ENCODE measurements at places on chromosomes 6 and 20.
A peak's percentile ranks its signal among the peaks of the same experiment; 100 is the strongest.

GRCh38 chr6:160071805-160072690, 49.6 kb upstream of the SLC22A1 start:
- no peak for DNase-seq

DNA sequence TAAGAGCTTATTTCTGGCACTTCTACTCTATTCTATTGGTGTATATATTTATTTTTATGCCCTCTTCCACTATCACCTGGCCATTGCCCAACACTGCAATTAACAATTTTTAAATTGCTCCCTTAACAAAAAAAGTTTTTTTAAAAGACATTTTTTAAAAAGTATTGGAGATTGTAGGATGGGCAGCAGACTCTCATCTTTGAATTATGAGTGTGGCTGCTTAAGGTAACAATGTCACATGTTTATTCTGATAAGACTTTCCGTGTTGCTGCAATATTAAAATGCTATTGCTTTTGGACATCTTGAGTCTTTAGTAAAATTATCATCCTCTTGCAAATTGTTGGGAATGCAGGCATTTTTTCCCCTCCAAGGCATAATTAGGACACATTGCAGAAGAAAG, 31.4 kb downstream of the SMOC2 start:
- no peak for DNase-seq

DNA sequence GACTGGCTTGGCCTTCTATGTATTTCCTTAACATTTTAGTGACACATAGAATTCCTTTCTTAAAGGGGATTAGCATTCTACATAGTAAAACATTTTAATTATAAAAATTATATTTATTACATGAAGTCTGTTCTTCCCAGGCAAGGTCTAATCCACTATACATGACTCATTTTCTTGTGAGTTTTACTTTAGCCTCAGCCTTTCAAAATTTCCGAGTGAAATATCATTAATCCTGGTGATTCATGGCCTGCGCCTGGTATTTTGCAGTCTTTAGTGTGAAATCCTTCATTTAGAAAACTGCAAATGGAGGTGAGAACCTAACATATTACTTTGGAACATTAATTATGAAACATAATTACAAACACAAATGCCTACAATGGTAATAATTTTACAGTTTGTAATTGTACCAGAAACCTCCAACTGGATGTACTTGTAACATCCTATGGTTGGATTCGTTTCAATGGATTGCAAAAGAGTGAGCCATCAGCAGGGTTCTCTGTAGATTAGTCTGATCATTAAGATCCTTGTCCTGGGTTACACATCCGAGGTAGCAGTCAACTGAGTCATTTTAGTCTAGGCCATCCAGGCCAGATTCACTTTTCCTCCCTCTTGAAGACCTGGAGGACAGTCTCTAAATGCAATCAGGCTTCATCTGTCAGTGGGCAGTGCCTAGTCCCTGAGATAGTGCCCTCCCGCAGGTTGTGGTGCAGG, 272.0 kb downstream of the PACRG start:
- DNase-seq, result no peak

DNA sequence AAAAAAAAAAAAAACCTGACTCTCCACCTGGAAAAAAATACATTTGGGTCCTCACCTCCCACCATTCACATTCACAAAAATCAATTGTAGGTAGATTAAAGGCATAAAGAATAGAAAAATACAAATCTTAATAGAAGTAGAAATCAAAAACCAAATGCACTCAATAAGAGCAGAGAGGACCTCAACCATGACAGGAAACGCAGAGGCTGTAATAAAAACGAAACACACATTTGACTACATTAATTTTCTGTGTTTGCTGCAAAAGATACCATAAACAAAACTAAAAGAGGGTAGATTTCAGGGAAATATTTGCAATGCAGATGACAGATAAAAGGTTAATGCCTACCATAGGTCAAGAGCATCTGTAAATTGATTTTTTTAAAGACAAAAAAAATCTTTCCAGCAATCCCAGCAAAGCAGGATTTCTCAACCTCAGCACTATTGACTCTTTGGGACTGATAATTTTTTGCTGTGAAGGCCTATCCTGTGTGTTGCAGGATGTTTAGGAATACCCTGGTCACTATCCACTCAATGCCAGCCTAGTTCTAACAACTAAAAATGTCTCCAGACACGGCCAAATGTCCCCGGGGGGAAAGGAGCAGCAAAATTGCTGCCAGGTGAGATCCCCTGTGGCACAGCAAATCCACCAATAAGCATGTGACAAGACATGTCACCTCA, 9.1 kb downstream of the ETV7 start:
- DNase-seq, result no peak

DNA sequence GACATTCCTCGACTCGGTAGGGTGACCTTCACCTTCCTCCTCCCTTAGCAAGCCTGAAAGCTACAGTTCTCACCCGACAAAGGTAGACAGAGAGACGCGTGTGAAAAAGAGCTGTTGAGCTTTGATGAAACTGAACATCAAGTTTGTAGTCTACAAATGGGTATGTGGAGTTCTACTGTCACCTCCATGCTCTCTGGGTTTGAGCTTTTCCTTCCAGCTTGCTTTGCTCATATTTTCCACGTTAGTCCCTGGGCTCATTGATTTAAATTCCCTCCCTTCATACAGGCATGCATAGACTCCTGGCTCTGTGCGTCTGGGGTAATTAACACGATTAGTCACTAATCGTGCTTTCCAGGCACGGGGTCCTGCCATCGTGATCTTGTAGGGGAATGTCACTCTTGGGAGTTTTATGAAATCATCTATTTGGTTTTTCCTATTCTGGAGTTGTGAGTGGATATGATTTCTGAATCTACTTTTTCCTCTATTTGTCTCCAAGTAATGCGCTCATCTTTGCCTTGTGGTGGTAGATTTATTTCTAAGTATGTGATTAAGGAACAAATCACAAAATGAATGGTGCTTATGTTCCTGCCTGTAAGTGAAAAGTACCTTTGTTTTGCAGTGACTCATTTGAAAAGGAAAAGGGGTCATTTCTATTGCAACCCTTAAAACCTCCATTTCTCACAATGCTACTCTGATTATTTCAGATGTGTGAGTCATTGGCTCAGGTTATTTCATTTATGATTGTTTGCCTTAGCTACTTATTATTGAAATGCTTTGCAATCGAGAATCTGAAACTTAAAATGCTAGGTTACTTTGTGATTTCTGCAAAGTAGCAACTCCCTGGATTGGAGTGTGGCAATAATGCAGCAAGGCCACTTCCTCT, 154.6 kb downstream of the ZDHHC14 start:
- peak; percentile 45 for DNase-seq

DNA sequence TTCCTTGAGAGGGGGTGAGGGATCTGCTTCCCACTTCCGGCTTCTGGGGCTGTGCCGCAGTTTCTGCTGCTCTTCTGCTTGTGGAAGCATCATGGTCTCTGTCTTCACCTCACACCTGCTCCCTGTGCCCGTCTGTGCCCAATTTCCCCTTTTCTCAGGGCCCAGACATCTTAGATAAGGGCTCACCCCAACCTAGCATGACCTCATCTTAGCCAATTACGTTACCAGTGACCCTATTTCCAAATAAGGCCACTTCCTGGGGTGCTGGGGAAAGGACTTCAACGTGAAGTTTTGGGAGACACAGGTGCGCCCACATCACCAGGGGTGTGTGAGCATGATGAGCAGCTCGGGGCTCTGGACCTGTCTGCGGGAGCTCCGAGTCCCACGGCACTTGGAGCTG, 20.7 kb upstream of the RBBP8NL start:
- no peak for DNase-seq

DNA sequence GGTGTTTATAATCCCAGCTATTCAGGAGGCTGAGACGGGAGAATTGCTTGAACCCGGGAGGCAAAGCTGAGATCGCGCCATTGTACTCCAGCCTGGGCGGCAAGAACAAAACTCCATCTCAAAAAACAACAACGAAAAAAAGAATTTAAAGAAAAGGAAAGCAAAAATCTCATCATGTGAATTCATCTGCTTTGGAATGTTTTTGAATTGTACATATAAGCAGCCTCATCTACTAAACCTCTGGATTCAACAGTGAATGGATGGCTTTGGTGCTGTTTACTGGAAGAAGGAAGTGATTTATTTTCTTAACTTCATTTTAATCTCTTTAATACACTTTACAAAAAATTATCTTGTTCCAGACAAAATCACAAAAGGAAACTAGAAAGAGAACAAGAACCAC, 51.8 kb upstream of the PNRC1 start:
- DNase-seq, result no peak

GRCh38 chr6:120632975-120633374, 701.3 kb downstream of the TBC1D32 start:
- no peak for DNase-seq

DNA sequence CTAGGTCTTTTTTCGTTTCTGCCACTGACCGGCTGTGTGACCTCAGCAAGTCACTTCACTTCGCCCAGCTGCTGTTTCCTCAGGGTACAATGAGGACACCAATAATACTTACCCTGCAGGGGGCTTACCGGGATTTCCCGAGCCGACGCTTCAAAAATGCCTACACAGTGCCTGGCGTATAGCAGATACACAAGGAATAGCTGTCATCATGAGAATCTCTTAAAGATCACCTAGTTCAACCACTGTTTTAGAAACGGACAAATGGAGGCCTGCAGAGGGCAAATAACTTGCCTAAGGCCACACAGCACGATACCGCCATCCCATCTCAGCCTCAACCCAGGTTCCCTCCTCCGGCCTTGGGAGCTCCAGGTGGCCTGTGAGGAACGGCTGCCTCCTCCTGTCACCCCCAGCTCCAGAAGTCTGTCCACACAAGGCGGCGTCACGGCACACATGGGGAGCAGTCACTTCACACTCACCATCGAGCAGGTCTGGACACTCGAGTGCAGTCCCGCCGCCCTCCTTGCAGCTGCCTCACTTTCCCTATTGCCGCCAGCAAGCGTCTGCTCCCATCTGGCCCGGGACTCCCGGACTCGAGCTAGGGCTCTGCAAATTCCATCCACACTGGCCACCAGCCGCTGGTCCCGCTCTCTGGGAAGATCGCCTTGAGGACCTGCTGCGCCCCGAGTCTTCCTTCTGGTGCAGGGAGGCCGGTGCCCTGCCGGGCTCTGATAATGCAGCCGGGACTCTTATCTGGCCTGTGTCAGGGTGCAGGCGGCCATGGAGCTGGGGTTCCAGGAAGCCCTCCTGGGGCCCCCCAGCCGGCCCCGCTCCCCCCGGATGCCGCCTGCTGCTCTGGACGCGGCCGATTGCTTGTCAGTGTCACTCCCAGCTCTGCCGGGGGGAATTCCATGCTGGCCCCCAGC, at the start of gene RIPOR3:
Gene RIPOR3, minus strand, starts transcription at position 893 of the 923 bp plus-strand sequence. Its CDS starts 414 bp downstream, at position 479.
- no peak for DNase-seq

GRCh38 chr6:111580826-111581505, 24.7 kb downstream of the TRAF3IP2 start:
- DNase-seq, result no peak

DNA sequence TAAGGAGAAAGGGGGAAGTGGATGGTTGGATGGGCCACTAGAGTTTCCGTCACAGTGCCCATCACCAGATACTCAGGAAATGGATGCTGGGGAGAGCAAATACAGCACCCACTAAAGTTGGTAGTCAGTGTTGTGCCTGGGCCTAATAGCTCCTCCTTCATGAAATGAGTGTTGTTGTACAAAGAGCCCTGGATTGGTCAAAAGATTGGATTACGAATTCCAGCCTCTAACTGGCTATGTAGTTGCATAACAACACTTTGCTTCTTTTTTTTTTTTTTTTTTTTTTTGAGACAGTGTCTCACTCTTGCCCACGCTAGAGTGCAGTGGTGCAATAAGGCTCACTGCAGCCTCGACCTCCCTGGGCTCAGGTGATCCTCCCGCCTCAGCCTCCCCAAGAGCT, 27.4 kb downstream of the KCNG1 start:
- no peak for DNase-seq

GRCh38 chr20:48648482-48649051, 179.2 kb downstream of the PREX1 start:
- no peak for DNase-seq

DNA sequence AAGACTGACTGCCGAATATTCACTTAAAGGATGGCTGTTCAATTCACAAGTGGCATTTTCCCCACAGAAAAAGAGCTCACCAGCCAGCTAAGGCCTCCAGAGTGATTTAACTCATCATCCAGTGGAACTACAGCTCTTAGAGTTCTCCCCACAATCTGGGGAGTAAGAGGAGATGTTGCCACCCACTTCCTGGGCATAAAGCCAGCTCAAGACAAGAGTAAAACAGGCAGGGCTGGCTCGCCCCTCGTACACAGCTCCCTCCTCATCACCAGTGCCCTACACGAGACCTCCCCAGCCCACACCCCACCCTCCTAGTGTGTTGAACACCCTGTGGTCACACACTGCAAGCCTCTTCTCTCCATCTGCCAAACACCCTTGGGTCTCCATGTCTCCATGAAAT, 47.2 kb upstream of the IPCEF1 start:
- DNase-seq, result no peak

- no peak for DNase-seq
Measured at GRCh38 chr6:134424165-134424797, 106.4 kb upstream of the SGK1 start.

GRCh38 chr20:20207291-20207690, 155.0 kb downstream of the CFAP61 start:
- DNase-seq, result no peak

DNA sequence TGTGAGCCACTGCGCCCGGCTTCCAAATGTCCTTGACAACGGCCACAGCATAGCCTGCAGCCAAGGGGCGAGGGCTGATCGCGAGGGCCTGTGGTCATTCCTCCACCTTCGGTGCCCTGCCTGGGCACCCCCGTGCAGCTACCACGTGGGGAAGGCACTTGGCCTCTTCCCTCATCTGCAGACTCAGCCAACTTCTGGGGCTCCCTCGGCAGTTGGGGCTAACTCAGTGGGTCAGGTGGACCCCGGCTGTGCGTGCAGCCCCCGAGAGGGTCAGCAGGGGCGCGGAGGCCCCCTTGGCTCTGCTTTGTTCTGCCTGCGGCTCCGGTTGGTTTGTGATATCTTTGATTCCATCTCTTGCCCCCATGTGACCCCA, 52.9 kb upstream of the BHLHE23 start:
- no peak for DNase-seq

DNA sequence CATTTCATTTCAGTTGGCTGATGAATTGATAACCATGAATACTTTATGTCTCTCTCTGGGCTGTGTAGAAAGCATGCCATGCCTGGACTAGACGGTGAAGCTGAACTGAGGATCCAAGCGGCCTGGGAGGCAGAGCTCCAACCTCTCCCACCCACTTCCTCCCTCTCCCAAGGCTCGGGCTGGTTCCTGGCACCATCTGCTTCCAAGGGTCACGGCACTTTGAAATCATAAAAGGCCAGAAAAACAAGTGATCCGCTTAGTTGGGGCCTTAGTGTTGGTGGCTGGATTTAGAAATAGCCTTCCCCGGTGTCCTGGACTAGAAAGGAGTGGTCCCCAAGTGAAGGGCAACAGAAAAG, 202.4 kb upstream of the PMEPA1 start:
- no peak for DNase-seq

- peak; percentile 62 for DNase-seq
Measured at GRCh38 chr6:135675862-135676261, 175.6 kb upstream of the PDE7B start.

GRCh38 chr20:63946986-63947637, 9.1 kb downstream of the UCKL1 start:
- no peak for DNase-seq

GRCh38 chr6:76840041-76840745, 623.1 kb downstream of the HTR1B start:
- DNase-seq, result no peak

GRCh38 chr20:14888134-14888533, 550.7 kb upstream of the FLRT3 start:
- no peak for DNase-seq

GRCh38 chr20:35166242-35166830, 5.5 kb upstream of the PROCR start:
- DNase-seq, result no peak
